ENCODE measurements at places on chromosomes 6 and 20.
A peak's percentile ranks its signal among the peaks of the same experiment; 100 is the strongest.

- ATAC-seq = no peak
Measured at GRCh38 chr6:47157653-47158219, 115.6 kb upstream of the ADGRF1 start.

DNA sequence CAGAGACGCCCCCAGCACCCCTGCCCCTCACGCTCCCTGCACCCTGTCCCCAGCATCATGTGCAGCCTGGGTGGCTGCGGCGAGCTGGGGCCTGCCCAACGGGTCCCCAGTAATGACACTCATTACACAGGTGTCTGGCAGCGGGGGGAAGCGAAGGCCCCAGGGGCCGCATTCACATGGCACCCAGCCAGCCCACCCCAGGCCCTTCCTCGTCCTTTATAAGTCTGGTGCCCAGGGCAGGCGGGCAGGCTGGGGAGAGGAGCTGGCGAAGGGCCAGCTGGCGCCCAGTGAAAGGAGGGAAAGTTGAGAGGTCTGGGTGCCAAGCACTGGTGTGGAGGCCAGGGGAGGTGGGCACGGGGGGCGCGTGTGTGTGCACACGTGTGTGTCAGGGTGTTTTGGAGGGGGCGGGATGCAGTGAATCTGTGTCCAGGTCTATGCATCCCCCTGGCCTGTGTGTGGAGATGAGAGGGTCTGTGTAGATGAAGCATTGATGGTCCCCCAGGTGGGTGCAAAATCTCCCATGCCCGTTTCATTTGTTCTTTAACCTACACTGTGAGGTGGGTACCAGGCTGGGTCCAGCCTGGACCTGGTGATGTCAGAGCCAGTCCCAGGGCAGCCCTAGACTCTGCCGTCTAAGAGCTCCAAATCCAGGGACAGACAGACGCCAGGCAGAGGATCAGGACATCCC is 105.3 kb downstream of the CEBPB start:
- no peak for ATAC-seq

- ATAC-seq = no peak
Measured at GRCh38 chr20:8766868-8767390, 302.0 kb upstream of the PLCB4 start.

GRCh38 chr6:111727802-111728201 is 122.1 kb upstream of the TRAF3IP2 start:
- ATAC-seq = no peak

DNA sequence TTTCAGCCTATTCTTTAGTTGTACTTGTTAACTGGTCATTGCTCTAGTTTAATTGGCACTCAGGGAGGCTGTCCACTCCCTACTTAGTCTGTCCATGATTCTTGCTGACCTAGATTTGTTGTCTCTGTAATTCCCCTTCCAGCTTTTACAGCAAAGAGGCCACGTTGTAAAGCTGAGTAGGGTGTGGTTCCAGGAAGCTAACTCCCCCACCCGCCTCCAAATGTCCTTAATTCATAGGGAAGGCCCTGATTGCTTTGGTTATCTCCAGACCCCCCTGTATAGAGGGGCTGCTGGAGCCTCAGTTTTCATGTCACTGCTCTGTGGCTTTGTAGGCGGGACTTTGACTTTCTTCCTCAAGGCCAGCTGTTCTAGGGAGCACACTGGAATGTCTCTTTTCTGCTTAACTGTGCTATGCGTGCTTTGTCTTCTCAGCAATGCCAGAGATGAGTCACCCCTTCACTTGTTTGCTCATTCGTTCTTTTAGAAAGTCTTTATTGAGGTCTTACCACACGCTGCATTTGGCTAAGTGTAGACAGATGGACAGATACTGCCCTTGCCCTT is 175.1 kb upstream of the JAG1 start:
- ATAC-seq = peak; percentile 96

DNA sequence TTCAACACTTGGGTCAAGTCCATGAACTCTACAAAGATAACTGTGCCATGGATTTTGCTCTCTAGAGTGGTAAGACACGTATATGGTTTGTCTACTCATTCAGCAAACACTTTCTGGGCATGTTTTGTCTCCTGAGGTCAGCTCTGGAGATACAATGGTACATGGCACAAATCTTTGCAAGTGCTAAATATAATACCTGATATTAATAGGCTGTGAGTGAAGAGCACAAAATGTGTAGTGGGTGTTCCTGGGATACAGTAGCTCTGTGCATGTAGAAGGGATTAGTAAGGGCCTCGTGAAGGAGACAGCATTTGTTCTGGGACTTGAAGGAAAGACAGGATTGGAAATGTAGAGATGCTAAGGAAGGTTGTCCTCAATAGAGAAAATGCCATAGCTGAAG is 360.9 kb downstream of the BCKDHB start:
- ATAC-seq = no peak

GRCh38 chr20:59925899-59926298 is 7.5 kb downstream of the SYCP2 start:
- peak; percentile 54 for ATAC-seq

DNA sequence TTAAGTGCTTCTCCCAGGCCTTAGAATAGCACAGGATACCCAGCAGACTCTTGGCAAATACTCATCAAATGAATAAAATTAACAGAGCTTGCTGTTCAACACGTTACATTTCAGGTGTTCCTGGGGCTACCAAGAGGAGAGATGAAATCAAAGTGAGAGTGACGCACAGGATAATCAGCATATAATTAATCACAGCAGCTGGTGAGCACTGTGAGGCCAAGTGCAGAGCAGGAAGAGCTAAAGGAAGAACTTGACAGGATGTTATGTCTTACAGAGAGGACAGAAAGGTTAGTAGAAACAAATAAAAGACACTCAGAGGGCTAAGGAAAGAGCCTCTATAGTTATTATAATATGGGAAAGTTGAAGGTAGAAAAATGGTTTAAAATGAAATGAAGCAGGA is 8.8 kb downstream of the PPIL1 start:
- ATAC-seq = no peak

GRCh38 chr6:137676888-137677287 is 182.7 kb upstream of the OLIG3 start:
- no peak for ATAC-seq

DNA sequence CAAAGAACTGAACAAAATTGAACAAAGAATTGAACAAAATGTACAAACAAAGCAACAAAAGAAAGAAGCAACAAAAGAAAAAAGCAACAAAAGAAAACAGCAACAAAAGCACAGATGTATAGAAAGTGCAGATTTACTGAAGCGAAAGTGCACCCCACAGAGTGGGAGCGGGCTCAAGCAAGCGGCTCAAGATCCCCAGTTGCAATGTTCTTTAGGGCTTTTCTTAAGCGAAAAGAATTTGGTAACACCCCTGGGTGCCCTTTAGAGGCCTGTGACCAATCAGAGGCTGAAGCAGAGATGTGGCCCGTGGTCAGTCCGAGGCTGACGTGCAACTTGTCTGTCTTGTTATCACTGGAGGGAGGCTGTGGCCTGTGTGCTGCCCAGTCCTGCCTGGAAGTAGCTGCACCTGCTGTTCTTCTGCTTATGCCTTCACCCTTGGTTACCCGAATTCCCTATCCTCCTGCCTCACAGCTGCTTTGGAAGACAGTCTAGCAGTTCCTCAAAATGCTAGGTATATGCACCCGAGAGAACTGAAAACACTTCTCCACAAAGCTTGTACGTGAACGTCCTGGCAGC is 13.2 kb upstream of the KIF25 start:
- no peak for ATAC-seq

- no peak for ATAC-seq
Measured at GRCh38 chr6:105763866-105764265, 322.3 kb upstream of the PRDM1 start.

DNA sequence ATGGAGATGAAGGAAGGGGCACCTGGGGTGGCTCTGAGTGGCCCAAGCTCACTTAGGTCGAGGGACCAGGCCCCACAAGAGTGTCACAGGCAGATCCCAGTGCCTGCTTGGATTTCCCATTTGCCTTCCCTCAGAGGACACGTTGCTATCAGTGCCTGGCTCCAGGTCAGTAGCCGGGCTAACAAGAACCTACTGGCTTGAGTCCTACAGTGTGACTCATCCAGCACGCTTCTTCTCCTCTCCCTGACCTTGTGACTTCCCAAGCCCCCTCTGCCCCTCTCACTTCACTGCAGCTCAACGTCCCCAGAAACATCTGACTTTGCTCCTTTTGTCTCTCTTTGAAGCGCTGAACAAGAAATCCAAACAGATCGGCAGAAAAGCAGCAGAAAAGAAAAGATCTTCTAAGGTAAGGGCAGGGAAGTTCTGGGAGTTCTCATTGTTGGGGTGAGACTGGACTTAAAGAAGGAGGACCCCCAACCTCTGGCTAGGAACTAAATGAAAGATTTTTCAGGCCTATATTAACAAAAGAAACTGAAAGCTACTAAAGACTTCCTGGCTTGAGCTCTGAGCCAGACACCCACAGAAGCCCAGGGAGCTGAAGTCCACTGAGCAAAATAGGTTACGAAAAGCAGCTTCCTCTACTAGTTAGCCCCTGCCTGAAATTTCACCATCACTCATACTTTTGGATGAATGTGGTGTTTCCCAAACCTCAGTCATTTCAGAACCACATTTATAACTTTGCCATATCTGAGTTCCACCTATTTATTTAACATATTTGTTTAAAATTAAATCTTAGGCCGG is 21.5 kb downstream of the ASIP start:
- ATAC-seq = peak; percentile 71

- no peak for ATAC-seq
Measured at GRCh38 chr20:51526106-51526470, 16.4 kb downstream of the NFATC2 start.

GRCh38 chr6:63685446-63686379 is 50.1 kb downstream of the PHF3 start:
- ATAC-seq = no peak

DNA sequence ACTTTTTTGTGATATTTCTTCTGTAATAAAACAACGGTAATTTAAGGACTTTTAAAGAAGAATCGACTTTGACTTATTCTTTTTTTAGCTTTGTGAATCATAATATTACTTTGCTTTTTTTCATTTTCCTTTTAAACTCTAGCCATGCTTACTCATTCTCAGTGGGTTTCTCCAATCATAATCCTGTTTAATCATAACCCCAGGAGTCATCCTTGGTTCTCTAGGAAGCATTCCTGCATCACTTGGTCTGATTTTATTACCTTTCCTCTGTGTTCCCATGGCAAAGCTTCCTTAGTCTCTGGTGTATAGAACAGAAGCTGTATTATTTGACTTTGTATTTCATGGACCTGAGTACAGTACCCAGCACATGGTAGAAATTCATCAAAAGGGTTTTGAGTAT is 223.5 kb downstream of the CDKAL1 start:
- peak; percentile 49 for ATAC-seq
